Posterior cingulate gyrus (tissue), 11 donors: ENCODE measurements at places on chromosomes 3 and 15.

DNA sequence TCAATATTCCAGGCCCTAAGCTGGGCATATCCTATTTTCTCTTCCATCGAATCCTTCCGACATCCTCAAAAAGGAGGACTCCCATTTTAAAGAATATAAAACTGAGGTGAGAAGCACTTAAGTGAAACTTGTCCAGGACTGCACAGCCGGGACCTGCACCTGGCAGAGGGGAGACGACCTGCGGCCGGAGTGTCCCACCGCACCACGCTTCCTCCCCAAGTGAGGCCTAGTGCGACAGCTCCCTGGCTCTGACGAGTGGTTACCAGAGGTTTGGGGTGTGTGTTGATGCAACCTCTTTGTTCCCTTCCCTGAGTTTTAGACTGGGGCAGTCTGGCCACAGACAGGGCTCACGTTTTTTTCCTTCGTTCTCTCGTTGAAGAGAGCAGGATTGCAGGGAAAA is 24.9 kb upstream of the ATP2B2 start:
- DNase-seq: no peak

- no peak for DNase-seq
Observed at GRCh38 chr15:83436513-83437158, 10.5 kb upstream of the SH3GL3 start.

DNA sequence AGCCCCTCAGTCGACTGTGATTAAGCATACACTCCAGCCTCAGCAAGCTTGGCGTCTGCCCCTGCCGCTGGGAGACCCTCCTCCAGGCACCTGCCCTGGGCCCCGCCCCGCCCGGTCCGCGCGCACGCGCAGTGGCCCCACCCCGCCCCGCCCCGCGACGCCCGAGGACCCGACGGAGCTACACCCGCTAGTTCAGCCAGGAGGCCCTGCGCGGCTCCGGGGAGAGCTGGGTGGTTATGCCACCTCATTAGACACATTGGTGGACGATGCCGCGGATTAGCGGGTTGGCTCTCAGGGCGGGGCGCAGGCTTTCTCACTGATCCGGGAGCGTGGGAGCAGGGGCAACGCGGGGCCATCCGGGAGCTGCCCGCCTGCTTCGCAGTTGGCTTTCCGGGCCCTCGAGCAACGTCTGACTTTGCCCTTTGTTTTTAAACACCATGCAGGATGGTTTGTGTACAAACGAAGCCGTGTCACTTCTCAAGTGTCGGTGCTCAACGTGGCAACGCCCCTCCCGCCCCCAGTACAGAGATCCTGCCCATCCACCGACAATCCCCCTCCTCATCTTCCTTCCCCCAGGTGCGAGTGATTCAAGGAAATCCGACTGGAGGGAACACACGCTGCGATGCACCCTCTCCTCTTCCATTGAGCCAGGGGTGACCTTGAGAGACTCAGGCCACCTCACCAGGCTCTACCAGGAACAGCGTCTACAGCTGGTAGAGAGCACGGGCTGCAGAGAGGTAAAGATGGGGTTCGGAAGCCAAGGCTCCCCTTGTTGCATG is 109.3 kb downstream of the SHQ1 start:
- DNase-seq: no peak

DNA sequence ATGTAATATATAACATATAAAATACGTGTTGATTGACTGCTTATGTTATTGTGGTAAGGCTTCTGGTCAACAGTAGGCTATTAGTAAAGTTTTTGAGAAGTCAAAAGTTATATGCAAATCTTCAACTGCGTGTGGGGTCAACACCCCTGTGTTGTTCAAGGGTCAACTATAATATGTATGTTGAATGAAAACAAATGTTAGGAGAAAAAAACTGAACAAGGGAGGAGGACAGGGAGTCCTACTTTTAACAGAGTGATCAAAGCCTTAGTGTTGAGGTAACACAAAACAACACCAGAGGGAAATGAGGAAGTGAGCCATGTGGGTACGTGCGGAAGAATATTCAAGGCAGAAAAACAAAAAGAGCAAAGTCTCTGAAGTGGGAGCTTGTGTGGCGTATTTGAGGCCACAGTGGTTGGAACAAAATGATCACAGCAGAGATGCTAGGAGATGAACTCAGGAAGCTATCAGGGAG is 62.5 kb downstream of the SFMBT1 start:
- DNase-seq: no peak

DNA sequence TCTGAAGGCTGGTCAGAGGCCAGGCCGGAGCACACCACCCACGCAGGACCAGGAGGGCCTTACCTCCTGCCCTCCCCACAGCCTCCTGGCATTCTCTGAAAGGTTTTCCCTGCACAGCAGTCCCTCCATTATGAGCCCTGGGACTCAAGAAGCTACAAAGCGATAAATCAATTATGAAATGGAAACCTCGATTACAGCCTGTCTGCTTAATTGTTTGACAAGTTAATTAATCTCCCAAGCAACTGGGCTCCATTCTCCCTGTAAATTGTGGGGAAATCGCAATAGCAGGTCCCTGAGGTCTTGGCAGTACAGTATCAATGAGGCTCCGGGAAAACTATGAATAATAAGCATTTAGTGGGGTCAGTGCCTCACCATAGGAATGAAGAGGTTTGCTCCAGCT is 683.5 kb downstream of the NTRK3 start:
- DNase-seq: no peak

- DNase-seq: no peak
Observed at GRCh38 chr3:98561727-98562521, 30.1 kb downstream of the GPR15 start.

DNA sequence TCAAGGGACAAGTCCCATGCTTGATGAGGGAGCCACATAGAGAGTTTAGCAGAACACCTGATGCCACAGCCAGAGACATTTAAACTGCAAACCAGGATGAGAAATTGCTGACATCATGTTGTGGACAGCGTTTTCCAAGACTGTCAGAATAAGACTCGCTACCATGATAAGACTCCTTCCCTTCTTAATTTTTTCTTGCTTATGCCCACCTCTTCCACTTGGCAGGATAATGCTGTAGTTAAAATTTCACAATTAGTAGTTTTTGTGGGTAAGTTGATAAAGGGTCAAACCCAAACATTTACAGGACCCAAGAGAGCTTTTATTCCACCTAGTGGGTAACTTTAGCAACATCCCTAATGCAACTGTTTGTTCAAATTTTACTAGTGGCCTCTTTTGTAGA is 3.0 kb upstream of the PIAS1 start:
- no peak for DNase-seq

DNA sequence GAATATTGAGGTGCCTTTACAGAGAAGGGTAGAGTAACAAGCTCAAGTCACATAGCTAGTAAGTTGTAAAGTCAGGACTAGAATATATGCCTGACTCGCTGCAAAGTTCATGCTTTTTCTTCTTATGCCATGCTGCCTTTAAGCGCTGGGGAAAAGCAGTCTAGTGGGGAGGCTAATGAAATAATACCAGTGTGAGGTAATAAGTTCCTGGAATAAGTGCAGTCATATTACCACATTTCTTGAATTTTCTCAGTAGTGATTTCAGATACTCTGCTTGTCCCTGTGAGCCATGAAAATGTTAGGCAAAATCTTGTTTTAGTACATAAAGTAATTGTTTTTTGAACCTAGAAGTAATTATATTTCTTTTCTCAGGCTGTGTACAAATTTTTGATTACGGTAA is 71.8 kb downstream of the SYN2 start:
- DNase-seq: no peak

GRCh38 chr15:77830051-77830468 is 197.3 kb upstream of the LINGO1 start:
- no peak for DNase-seq

GRCh38 chr15:52464478-52464877 is 64.2 kb downstream of the MYO5A start:
- DNase-seq: no peak

DNA sequence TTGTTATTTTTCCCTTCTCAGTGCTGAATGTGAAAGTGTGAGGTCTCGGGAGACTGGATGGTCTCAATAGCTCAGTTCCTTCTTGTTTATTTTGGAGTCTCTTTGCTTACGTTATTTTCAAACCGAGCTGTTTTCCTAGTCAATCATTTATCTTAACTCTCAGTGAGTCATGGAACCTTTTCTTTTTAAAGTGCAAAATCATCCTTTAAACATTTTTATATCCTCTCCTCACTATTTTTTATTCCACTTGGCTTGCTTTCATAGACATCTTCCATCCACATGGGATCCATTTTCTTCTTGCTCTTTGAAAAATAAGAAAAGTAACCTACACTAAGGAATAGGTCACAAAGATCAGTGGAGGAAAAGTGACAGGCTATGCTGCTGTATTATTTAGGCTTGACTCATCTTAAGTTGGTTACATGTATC is 497.8 kb downstream of the NAALADL2 start:
- DNase-seq: no peak

GRCh38 chr3:81279481-81280379 is 481.7 kb downstream of the GBE1 start:
- DNase-seq: no peak

- DNase-seq: no peak
Observed at GRCh38 chr15:45449916-45450867, 71.8 kb upstream of the GATM start.

GRCh38 chr3:100041328-100041749 is 73.0 kb downstream of the FILIP1L start:
- no peak for DNase-seq

GRCh38 chr3:52154135-52155094 is at the start of gene POC1A:
Gene POC1A, minus strand, starts transcription at chr3:52154423. Its CDS starts 51 bp downstream, at chr3:52154372.
- peak; percentile 99 for DNase-seq

DNA sequence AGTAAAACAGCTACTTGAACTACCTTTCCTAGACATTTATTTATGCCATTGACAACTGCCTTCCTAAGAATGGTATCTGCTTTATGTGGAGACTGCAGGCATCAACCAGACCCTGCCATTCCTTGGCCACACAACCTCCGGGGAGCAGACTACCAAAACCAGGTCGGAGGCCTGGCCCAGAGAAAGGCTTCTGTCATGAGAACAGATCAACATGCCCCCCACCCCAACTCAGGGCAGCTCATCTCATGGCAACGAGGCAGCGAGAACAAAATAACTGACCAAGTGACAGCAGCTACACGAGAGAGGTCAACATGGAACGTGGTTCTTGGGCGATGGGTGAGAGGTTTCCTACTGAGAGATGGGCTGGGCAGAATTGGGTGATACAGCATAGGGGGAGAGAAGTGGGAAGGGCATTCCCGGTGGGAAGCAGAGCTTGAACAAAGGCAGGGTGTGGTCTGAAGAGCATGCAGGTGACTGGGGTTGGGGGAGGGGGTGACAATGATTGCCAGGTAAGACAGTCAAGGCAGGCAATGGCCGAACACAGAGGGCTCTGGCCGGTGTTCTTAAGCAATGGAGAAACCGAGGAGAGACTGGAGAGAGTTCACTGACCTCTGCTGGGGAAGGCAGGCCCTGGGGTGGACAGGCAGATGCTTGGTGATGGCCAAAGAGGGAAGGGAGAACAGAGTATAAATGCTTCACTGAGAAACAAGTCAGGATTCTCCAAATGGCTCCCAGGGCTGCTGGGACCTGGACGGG is 33.9 kb downstream of the CCDC12 start:
- DNase-seq: no peak

GRCh38 chr3:111210003-111210711 is 138.5 kb downstream of the NECTIN3 start:
- DNase-seq: no peak
